ENCODE measurements at places on chromosomes 7 and 10.

- no peak for DNase-seq
These were observed 1.0 kb upstream of the ZNF800 start for GRCh38 chr7:127393368-127394058.

GRCh38 chr7:83301416-83301815, 138.7 kb upstream of the PCLO start:
- no peak for DNase-seq

GRCh38 chr7:55469271-55469681, 103.0 kb downstream of the VOPP1 start:
- no peak for DNase-seq

DNA sequence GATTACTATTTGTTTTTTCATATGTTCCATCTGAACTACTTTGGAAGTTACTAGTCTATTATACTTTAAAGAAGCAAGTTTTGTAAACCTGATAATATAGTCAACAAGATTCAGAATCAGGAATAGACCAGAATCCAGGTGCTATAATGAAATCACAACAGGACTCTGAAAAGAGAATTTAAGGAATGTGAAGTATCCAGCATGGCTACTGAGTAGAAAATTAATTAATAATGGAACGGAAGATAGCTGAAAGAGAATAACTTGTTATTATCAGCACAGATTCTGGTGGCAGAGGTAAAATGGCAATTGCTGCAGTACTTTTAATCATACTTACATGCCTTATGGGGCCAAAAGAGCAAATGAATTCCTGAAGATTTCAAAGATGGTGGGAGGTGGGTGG, 43.1 kb upstream of the CHCHD3 start:
- DNase-seq: no peak

- no peak for DNase-seq
These were observed 133.5 kb upstream of the MBL2 start for GRCh38 chr10:52906046-52906445.

GRCh38 chr10:88994019-88994418, 3.4 kb downstream of the FAS start:
- no peak for DNase-seq

DNA sequence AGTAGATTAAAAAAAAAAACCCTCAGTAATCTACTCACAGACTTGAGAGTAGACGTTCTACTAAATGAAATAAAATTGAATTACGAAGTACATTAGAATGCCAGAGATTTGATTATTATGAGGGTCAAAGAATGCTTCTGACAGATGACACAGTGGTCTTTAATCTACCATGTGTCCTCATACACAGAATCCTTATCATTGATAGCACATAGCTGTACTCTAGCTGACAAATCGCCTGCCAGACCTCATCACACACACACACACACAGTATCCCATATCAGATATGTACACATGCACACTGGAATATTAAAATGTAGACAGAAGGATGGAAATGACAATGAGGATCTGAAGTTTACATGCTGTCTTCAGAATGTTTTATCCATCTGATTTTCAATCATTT, 104.6 kb downstream of the SORCS1 start:
- no peak for DNase-seq

GRCh38 chr7:12351843-12352242, 51.8 kb downstream of the VWDE start:
- no peak for DNase-seq

- no peak for DNase-seq
These were observed 53.0 kb upstream of the TNKS2 start for GRCh38 chr10:91745090-91745831.

GRCh38 chr7:12234334-12234865, 23.3 kb downstream of the TMEM106B start:
- DNase-seq: no peak

GRCh38 chr7:5064391-5065106, 18.9 kb downstream of the RBAK start:
- no peak for DNase-seq

DNA sequence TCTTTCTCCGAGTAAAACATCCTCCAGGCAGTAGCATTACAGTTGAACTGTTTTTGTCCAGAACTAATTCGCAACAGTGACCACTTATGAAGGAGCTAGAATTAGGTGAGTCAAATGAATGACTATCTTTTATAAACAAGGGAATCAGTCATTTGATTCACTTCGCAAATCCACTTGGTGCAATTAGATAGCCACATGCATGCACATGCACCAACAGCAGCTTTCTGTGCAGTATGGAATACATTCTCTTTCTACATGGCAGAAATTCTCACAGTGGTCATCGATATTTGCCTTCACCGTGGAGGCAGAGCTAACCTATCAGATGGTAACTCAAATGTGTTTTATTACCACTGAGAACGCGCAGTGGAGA, 118.8 kb downstream of the CDK6 start:
- DNase-seq: no peak

DNA sequence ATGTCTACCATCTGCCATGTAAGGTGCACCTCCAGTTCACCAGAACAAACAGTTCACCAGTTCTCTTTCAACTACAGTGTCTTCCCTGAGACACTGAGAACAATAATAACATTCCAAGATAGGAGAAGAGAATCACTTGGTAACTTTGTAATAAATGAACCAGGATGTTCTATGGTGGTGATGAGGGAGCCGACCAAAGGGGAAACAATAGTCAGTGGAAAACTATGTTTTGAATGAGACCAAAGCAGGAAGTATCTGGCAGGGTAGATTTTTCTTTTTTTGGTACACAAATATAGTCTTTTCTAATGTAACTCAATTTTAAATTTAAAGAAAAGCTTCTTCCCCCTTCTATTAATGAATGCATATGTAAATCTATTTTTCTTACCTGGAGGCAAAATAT, 20.0 kb downstream of the HYAL4 start:
- no peak for DNase-seq

GRCh38 chr10:120644556-120645410, 187.8 kb downstream of the PLPP4 start:
- DNase-seq: no peak

DNA sequence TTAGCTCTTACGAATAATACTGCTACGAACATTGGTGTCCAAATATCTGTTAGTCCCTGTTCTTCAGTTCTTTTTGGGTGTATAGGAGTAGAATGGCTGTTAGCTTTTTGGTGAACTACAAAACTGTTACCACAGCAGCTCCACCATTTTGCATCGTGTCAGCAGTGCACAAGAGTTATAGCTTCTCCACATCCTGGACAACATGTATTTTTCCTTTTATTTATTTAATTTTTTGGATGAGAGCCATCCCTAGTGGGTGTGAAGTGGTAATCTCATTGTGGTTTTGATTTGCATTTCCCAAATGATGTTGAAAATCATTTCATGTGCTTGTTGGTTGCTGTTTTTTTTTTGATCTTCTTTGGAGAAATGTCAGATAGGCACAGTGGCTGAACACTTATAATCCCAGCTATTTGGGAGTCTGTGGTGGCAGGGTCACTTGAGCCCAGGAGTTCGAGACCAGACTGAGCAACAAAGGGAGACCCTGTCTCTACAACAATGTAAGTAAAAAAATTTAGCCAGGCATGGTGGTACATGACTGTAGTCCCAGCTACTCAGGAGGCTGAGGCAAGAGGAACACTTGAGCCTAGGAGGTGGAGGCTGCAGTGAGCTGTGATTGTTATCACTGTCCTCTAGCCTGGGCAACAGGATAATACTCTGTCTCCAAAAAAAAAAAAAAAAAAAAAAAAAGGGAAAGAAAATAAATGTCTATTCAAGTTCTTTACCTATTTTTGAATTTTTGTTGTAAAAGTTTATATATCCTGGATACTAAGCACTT, 31.7 kb downstream of the TRIM24 start:
- DNase-seq: no peak

DNA sequence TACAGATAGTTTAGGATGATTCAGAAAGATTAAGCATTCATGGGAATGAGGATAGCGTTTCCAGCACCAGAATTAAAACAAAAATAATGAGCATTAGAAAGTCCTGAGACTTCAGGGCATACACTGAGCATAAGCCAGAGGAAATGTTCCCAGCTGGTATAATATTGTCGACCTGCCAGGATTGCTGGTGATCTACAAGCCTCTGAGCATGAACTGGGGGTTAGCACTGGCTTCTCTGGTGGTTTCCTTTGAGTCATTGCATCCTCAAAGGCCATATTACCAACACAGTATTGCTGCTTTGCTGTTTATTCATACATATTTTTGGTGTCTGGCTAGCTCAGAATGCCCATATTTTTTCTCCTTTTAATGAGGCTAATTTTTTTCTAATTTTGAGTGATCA, 10.7 kb upstream of the ATRNL1 start:
- DNase-seq: no peak

- DNase-seq: no peak
These were observed 304.4 kb upstream of the C7orf33 start for GRCh38 chr7:148286150-148286549.

GRCh38 chr10:62852961-62853702, 37.0 kb upstream of the EGR2 start:
- DNase-seq: no peak

DNA sequence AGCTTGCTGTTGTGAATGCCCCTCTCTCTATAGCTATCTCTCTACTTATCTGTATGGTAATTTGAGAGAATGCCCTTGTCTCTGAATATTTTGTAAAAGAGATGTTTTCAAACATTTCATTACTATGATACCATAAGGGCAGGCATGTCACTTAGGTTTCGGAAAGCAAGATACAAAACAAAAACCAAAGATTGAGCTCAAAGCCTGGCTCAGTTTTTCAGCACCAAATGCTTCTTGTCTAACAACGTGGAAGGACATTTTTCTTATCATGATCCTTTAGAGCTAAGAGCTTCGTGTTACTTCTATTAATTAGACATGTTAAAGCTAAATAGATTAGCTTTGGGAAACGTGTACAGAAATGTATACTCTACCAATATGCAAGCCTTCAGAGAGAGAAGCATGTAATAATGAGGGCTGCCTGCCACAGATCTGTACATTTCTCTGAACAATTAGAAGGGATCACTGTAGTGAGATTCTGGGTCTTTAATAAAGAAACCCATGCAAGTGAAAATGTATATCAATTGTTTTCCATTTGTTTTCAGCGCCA, 148.9 kb downstream of the ARID5B start:
- no peak for DNase-seq

GRCh38 chr7:7980134-7980533, 11.5 kb downstream of the GLCCI1 start:
- DNase-seq: no peak

GRCh38 chr7:1679966-1680730, 10.1 kb downstream of the ELFN1 start:
- no peak for DNase-seq

- peak; percentile 55 for DNase-seq
These were observed 22.3 kb downstream of the ADAMTS14 start for GRCh38 chr10:70694418-70695141.

- DNase-seq: no peak
These were observed 38.6 kb downstream of the MPLKIP start for GRCh38 chr7:40095695-40096327.

DNA sequence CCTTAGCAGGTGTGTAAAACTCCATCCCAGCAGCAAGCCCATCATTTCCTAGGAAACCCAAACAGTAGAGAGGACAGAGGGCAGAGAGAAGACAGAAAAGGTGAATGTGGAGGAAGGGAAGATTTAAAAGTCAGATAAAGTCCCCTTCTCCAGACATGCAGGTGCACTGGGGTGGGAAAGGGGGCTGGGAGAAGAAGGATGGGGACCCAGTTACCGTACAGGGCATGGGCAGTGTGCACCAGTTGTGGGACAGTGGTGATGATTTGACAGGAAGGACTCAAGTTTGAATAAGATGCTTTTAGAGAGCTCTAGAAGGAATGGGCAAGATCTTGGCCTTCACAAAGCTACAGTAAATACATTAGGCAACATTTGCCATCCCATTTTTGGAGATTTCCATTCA, 110.7 kb upstream of the PLXNA4 start:
- DNase-seq: no peak

DNA sequence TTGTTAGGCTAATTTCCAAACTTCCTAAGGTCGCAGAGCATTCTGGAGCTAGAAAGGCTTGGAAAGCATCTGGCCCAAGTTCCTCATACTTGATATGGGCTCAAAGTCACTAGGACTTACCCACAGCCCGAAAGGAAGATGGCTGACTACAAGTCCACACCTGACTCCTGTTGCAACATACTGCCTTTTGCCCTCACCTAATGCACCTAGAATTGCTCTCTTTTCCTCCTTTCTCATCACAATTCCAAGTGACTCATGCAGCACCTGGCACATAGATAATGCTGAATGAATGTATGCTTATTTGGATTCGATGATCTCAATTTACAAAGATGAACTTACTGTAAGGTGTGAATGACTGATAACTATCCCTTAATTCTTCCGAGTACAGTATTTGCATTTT, 131.5 kb downstream of the SORBS1 start:
- no peak for DNase-seq

DNA sequence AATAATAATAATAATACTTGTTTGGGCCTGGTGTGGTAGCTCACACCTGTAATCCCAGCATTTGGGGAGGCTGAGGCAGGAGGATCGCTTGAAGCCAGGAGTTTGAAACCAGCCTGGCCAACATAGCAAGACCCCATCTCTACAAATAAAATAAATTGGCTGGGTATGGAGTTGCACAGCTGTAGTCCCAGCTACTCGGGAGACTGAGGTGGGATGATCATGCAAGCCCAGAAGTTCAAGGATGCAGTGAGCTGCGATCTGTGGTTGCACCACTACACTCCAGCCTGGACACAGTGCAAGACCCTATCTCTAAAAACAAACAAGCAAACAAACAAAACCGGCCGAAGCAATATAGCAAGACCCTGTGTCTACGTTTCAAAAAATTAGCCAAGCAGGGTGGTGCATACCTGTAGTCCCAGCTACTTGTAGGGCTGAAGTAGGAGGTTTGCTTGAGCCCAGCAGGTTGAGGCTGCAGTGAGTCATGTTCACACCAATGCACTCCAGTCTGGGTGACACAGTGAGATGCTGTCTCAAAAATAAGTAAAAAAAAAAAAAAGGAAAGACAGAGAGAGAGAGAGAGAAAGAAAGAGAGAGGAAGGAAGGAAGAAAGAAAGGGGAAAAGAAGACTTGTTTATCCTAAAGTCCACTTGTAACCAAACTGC, 85.6 kb upstream of the KDM7A start:
- DNase-seq: no peak

- DNase-seq: no peak
These were observed 513.0 kb upstream of the AKR1E2 start for GRCh38 chr10:4313051-4313450.

DNA sequence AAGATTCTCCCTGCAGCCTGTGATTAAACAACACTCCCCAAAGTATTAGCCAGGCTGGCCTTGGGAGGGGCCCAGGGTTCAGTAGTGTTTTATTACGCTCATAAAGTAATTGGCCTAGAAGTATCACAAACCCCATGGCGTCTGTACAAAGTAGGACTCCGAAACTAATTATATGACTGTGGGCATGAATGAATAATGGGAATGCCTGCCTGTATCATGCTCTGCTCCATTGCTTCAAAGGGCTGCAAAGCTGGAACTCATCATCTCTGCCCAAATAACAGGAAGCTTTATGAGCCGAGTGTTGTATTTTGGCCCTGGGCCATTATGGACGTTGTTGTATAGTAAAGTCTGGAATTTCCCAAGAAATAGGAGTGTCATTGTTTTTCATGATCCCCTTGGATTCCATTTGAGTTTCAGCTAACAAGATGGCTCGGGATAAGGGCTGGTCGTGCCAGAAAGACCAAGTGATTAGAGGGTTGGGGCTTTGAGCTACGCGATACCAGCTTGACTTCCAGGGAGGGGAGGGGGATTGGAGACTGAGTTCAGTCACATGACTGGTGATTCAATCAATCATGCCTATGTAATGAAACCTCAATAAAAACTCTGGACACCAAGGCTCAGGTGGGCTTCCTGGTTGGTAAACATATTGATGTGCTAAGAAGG, 65.3 kb upstream of the NPTX2 start:
- no peak for DNase-seq

GRCh38 chr7:94067047-94067446, 62.9 kb upstream of the BET1 start:
- DNase-seq: no peak

- no peak for DNase-seq
These were observed 19.4 kb downstream of the ZMIZ2 start for GRCh38 chr7:44767912-44768627.

Data from AG04449 (cell line).